ENCODE measurements at places on chromosomes 4 and X.

GRCh38 chrX:65925592-65925991 is 114.3 kb downstream of the VSIG4 start:
- DNase-seq: no peak

DNA sequence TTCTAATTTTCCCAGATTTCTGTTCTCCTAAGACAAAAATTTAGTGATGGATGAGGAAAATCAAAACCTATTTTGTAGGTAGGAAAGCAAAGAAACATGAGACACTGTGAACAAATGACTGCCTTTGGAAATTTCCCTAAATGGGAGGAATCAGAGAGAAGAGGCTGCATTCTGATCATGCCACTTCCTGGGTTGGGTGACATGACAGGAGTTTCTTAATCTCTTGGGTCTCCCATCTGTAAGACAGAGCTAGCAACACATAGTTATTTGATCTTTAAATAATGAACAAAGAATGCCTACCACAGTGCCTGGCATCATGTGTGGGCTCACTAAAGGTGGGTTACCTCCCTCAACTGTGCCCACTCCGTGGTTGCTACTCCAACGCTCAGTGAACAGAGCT is 57.1 kb downstream of the CCDC149 start:
- DNase-seq: peak; percentile 57

DNA sequence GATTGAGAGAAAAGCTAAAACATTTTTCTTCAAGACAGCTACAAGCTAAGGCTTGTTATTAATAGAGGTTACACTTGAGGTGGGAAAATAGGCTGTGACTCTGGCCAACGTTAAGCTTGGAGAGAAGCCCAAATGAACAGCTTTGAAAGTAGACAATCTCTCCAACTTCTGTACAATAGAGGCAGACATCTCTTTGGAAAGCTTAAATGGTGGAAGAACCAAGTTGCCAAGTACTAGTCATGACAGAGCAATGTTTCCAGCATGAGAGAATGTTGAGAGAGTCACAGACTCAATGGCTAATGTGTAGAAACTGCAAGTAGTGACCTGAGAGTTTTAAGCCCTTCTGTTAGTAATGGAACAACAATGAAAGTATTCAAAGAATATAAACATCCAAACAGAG is 298.1 kb downstream of the INPP4B start:
- peak; percentile 48 for DNase-seq

DNA sequence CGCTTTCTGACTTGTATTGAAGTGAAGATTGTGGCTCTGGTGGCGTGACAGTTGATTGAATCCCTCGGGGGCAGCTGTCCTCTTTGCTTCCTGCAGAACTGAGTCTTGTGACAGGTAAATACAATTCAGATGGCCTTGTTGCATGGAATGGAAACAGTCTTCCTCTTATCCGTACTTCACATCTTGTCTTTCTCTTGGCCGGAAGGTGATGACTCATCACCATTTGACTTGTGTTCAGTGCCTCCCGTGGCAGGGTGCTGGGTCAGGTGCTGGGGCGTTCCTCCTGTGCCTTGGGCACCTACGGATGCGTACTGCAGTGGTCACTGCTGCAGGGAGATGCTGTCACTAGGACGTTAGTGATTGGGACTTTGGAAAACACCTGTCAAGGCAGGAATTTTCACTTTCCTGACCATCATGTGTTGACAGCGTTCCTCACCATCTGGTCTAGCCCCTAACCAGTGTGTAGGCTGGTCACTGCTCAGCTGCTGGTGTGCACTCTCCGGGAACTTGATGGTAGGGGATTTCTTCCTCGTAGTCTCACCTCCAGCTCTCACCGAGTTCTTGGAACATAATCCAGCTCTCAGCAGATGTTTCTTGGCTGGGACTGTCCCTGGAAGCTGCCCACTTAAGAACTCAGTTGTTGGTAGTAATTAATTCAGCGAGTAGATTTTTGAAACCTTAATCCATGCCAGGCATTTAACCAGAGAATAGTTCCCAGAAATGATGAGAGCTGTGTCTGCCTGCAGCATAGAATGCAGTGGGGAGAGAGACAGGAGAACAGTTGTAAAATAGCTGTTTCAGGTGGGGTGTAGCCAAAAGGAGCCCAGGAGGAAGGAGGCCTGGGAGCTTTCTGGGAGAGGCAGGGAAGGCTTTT is 7.2 kb downstream of the TBC1D14 start:
- DNase-seq: peak; percentile 13

DNA sequence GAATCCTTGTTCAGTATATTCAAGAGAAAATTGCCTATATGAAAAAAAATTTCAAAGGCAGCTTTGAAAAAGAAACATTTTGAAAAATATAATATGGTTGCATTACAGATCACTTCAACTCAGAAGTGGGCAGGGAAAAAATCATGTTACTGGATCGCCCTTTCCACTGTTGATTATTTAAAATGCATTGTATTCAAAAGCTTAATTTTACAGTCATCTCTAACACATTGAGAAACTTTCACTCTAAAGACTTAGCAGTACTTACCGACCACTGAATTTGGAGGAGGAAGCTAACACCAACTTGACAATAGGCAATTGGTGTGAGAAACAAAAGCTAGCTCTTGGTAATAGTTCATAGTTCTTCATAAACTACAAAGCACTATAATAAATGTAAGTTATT is 101.9 kb downstream of the CEP135 start:
- DNase-seq: no peak

DNA sequence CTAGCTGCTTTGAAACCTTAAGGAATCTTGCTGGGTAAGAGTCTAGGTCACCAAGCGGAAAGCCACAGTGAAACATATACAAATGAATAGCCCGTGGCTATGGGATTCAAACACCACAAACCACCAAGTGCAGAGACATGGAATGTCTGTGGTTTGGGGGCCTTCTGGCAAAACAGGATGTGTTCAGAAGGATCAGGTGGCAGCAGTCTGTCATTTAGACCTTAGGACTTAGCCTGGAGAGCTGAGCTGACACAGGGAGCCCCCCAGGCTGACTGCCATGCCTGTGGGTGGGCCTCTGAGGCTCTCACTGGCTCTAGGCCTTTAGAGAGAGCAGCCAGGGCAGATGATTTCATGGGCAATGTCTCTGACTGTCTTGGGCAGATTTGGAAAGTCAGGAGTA is 225.6 kb downstream of the FBXW7 start:
- DNase-seq: peak; percentile 94

GRCh38 chr4:13323921-13324320 is 160.2 kb downstream of the RAB28 start:
- no peak for DNase-seq

- peak; percentile 46 for DNase-seq
These were observed 670 bp downstream of the PAPSS1 start for GRCh38 chr4:107719207-107719921.

DNA sequence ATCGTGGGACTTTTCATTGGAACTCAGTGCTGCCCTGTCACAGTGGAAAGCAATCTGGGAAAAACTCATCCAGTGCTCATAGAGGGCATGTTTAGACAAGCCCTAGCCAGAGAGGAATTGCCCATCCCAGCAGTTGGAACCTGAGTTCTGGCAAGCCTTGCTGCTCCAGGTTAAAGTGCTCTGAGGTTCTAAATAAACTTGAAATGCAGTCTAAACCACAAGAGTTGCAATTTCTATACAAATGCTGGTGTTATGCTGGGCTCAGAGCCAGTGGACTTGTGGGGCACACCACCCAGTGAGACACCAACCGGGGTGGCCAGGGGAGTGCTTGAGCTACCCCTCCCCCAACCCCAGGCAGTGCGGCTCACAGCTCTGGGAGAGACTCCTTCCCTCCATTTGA is 142.8 kb upstream of the PPP1R2C start:
- no peak for DNase-seq

- DNase-seq: no peak
These were observed 160.9 kb downstream of the AFAP1 start for GRCh38 chr4:7778510-7779431.

- no peak for DNase-seq
These were observed 165.6 kb downstream of the FRAS1 start for GRCh38 chr4:78222575-78223186.

Measured in EH (cell line).